Islet precursor cell (in vitro differentiated cells): ENCODE measurements at places on chromosomes 11 and 22.

DNA sequence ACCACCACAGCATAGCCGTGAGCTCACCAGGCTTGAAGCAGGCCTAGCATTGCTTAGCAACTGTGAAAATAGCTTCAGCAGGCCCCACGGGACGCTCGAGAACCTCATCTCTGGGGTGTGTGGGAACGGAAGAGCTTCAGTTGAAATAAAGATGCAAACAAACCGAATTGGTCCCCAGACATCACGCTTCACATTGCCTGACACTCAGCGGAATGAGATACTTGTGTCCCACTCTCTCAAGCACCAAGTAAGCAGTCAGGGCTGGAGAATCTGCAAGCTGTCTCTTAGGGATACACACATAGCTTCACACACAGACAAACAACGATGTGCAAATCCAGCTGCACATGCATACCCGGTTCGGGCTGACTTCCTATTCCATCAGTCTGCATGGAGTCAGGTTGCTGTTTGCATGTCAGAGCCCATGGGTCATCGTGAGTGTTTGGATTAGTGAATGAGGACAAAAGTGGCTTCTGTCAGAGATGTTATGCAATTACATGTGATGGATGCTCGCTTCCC lies 205.7 kb downstream of the SNX19 start:
- DNase-seq = no peak

DNA sequence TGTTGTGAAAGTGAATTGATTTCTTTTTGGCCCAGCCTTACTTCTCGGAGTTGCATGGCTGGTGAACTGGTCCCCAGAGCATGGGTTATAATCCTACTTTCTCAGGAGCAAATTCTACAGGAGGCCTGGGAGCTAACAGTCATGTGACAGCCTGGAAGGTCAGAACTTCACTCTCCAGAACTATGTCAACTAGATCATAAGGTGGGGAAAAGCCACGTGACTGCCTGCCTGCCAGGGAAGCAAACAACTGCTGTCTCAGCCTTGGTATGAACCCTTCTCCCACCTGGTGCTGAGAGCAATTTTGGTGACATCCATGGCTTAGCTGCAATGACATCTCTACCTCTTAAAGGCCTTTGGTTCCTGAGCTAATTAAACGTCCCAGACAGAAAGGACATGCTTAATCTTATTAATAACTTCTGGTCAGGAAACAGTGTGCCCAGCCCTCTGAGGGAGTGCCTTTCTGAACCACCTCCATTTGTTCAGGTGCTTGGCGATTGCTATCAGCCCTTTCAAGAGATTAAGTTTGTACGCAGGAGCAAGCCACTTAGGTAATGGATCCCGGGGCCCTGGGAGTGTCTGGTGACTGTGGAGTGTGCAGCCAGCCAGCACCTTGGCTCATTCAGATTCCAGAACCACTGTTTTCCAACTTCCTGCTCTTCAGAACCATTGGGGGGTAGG lies 1.4 kb upstream of the CREB3L1 start:
- no peak for DNase-seq

- DNase-seq = peak; percentile 69
These were observed 14.0 kb upstream of the FLRT1 start for GRCh38 chr11:64021757-64022093.

DNA sequence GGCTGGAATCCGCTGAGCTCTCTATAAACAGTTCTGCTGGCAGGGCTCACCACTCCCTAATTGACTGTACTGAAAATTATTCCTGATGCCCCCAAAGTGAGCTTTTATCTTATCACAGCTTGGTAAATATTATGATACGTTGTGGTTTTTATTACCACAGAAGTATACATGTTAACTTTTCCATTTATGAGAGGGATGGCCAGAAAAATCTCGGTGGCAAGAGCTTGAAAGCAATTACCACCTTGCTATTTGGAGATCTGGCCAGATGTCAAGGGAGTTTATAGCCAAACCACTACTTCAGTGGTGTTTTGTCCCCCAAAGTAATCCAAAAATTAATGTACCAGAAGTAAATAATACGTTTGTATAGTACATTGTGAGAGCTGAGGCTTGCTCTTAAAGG lies 75.4 kb upstream of the RCN1 start:
- no peak for DNase-seq

DNA sequence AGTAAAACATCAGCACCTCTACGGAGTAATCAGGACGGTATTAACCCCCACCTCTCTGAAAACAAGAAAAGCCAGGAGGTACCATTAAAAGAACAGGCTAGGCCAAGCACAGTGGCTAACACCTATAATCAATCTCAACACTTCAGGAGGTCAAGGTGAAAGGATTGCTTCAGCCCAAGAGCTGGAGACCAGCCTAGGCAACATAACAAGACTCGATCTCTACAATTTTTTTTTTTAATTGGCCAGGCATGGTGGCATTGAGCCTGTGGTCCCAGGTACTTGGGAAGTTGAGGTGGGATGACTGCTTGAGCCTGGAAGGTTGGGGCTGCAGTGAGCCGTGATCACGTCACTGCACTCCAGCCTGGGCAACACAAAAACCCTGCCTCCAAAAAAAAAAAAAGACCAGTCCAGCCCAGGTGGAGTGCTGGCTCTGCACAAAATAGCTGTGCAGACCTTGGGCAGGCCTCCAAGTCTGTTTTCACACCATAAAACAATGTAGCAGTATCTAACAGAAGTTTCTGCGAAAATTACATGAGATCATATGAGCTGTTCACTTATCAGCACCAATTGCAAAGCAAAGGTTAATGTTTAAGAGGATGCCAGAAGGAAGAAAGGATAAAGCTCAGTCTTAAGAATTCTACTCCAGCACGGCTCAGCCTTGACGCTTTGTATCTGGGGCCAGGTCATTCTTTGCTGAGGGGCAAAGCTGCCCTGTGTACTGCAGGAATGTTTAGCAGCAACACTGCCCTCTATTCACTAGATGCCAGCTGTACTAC lies 14.8 kb downstream of the CHKA start:
- DNase-seq = no peak

- no peak for DNase-seq
These were observed 5.4 kb downstream of the FDX1 start for GRCh38 chr11:110434952-110435779.

- DNase-seq = no peak
These were observed 316.1 kb downstream of the TMEM135 start for GRCh38 chr11:87353771-87354345.

GRCh38 chr22:19657252-19658056 lies 56.8 kb upstream of the SEPTIN5 start:
- DNase-seq = peak; percentile 37

DNA sequence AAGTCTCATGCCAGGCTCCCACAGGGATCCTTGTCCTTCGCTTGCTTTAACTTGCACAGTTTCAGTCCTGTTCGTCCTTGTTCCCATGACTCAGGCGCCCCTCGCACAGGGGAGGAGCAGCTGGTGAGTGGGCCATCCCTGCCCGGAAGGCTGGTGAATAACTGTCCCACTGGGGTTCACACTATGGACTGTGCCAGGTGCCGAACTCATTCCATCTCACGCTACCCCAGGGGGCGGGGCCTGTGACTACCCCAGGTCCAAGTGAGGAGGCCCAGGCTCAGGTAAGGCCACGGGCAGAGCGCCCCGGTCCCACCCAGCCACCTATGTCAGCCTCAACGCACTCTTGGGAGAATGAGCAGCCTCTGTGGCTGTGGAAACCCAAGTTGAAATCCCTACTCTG lies 7.2 kb upstream of the CARD10 start:
- DNase-seq = no peak

- DNase-seq = no peak
These were observed 11.7 kb downstream of the CAPRIN1 start for GRCh38 chr11:34063061-34063795.

- peak; percentile 94 for DNase-seq
These were observed 31.2 kb upstream of the TRIM29 start for GRCh38 chr11:120168960-120169681.

GRCh38 chr11:42315846-42316245 lies 856.4 kb upstream of the LRRC4C start:
- no peak for DNase-seq

GRCh38 chr22:50190941-50191741 lies 5.4 kb downstream of the TRABD start:
- DNase-seq = no peak

- DNase-seq = no peak
These were observed 49.5 kb downstream of the PPFIBP2 start for GRCh38 chr11:7563281-7563680.

DNA sequence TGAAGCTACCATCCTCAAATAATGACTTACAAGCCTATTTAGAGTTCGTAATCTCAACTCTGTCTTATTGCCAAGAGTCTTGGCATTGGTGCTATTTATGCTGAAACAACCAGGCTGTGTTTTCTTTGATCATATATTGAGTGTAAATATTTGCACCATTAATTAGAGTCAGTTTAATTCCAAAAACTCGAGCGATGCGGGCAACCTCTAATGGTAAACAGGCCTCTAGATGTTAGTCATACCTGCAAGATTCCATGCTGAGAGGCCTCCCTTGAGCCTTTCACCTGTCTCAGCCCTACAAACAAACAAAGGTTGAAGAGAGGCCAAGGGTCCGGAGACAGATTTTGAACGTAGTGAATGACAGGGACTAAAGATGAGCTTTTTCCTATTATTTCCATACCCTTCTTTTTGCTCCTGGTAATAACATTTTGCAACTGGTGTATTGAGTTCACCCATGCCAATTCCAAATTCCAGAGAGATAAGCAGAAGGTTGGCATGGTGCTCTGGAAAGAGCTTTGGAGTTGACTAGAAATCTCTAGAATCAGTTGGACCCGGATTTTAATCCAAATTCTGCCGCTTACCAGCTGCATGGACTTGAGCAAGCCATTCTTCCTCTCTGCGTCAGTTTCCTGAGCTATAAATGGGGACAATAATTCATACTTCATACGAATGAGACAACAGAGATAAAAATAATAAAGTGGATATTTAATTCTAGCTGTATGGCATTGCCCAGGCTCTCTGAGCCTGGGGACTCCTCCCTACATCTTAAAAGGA lies 99.1 kb upstream of the ANO1 start:
- no peak for DNase-seq

GRCh38 chr11:110087812-110088534 lies 5.2 kb upstream of the ZC3H12C start:
- no peak for DNase-seq

- no peak for DNase-seq
These were observed 7.8 kb upstream of the FANCF start for GRCh38 chr11:22633354-22633902.

- no peak for DNase-seq
These were observed 36.2 kb downstream of the CYTH4 start for GRCh38 chr22:37318364-37319109.

DNA sequence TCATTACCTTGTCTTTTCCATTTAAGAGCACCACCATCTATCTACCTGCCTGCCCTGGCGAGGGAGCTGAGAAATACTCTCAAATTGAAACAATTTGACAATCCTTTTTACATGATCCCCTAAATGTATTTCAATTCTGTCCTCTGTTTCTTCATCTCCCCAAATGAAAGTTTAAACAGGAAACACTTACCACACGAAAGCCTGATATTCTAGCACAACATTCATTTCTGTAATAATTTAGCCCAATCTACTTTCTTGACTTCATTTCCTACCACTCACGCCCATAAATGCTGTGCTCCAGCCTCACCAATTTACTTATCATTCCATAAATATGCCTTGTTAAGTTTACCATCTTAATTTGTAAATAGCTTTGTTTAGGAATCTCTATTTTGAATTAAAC lies 89.8 kb upstream of the MS4A8 start:
- no peak for DNase-seq

DNA sequence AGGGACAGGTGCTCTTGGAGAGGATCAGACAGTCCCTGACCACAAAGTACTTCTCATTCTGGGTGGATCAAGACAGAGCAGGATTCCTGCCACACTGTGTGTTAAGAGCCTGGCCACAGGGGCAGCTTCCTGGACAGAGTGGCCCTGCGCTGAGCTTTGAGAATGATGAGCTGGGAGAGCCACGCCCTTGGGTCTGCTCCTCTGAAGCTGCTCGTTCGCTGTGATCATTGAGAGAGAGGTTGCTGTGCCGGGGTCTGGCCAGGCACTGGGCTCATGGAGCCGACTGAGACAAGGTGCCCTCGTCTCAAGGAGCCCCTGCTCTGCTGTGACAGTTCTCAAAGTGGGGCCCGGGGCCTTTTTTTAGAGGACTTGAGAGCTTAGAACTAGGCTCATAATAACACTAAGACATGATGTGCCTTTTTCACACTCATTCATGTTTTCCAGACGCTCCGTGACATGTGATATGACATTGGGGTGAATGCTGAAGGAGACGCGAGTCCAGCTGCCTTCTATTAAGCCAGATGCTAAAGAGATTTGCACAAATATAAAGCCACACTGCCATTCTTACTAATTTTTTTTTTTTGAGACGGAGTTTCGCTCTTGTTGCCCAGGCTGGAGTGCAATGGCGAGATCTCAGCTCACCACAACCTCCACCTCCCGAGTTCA lies 1.6 kb upstream of the MFRP start:
- no peak for DNase-seq

- no peak for DNase-seq
These were observed 61.6 kb upstream of the CDON start for GRCh38 chr11:126124231-126124661.

GRCh38 chr11:125999234-125999880 lies 53.5 kb downstream of the VSIG10L2 start:
- no peak for DNase-seq

GRCh38 chr11:81596704-81597103 lies 1137.0 kb downstream of the FAM181B start:
- DNase-seq = no peak

- DNase-seq = no peak
These were observed 36.7 kb downstream of the ARHGAP20 start for GRCh38 chr11:110675548-110675947.
